ENCODE measurements at places on chromosomes 12 and 14. TPM values are rescaled to one million over a fixed set of nuclear protein-coding genes. Genes with fewer than 3 reads are reported as not detected.
A peak's percentile ranks its signal among the peaks of the same experiment; 100 is the strongest.

DNA sequence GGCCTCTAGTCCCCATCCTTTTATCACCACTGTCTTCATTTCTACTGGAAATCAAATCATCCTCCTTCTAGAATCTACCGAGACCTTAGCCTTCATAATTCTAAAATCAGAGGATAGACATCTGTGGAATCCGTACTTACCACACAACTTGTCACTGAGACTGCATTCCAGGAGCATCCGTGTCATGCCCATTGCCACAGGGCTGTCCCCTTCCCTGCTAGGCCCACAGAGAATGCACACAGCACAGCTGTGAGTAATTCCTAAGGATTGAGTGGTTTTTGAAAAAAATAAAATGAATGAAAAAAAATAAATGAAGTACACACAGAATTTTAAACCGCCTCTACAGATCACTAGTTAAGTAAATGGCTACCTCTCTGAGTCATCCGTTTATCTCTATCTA is 21.0 kb upstream of the MAGOHB start:
- no peak for DNase-seq
- H3K4me3 ChIP-seq = no peak overlapping the region
- no peaks in the 10 kb centered on the region for H3K27me3 ChIP-seq
- peaks cover 20% of the 10 kb centered on the region for H3K4me1 ChIP-seq

- H3K27ac ChIP-seq = no peak overlapping the region
- no peak for DNase-seq
- no peak overlapping the region for H3K4me3 ChIP-seq
- H3K27me3 ChIP-seq = no peaks in the 10 kb centered on the region
- no peaks in the 10 kb centered on the region for H3K4me1 ChIP-seq
Observed at GRCh38 chr12:54740882-54741281, 92.7 kb upstream of the DCD start.

The NXPH4 gene
- 0.88 TPM for total RNA-seq

DNA sequence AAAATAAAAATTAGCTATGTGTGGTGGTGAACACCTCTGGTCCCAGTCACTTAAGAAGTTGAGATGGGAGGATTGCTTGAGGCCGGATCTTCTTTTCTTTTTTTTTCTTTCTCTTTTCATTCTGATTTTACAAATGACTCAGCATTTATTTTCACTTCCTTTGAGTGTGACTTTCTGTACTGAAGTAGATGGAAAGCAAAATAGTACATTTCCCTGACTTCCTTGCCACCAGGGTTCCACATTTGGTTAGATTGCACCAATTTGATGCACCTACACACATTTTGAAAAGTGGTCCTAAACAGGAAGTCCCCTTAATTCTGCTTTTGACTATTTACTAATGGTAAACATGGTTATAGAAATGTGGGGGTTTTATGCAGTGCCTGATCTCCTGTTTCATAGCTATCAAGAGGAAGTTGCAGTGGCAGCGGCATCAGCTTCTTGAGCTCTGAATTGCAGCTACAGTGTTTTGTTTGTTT is 13.0 kb upstream of the LEMD3 start:
- H3K4me3 ChIP-seq = no peak overlapping the region
- H3K27me3 ChIP-seq = peaks cover 16% of the 10 kb centered on the region
- DNase-seq = no peak
- H3K27ac ChIP-seq = no peak overlapping the region
- no peaks in the 10 kb centered on the region for H3K36me3 ChIP-seq
- H3K4me1 ChIP-seq = peaks cover 4% of the 10 kb centered on the region

GRCh38 chr12:54195737-54196347 is 7.1 kb upstream of the SMUG1 start:
- H3K36me3 ChIP-seq = no peaks in the 10 kb centered on the region
- H3K4me3 ChIP-seq = peak overlapping the region; percentile 24

The KLHL33 gene
- 0.36 TPM for total RNA-seq
